Psoas muscle (tissue), 8 donors: ENCODE measurements at places on chromosomes 13 and 19. TPM values are rescaled to one million over a fixed set of nuclear protein-coding genes. Genes with fewer than 3 reads are reported as not detected.
A peak's percentile ranks its signal among the peaks of the same experiment; 100 is the strongest.

DNA sequence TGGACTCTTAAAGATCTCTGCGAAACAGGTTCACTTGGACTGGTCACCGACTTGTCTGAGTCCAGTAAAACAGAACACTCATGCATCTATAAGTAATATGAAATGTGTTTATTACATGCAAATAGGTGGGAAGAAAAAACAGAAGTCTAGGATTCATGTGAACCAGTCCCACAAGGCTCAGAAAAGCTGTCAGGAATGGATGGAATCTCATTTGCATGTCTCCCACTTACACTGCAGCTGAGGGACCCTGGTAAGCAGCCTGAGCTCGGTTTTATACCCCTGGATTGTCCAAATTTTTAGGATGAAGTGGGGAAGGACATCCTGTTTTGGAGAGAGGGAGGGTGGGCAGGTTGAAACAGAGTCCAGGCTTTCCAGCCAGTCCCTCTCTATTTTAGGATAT, 1545.1 kb upstream of the PCDH20 start:
- DNase-seq, result no peak

- DNase-seq, result no peak
Measured at GRCh38 chr13:112601371-112601770, 13.4 kb upstream of the TUBGCP3 start.

GRCh38 chr19:2219726-2220125, 16.4 kb downstream of the PLEKHJ1 start:
- no peak for DNase-seq

DNA sequence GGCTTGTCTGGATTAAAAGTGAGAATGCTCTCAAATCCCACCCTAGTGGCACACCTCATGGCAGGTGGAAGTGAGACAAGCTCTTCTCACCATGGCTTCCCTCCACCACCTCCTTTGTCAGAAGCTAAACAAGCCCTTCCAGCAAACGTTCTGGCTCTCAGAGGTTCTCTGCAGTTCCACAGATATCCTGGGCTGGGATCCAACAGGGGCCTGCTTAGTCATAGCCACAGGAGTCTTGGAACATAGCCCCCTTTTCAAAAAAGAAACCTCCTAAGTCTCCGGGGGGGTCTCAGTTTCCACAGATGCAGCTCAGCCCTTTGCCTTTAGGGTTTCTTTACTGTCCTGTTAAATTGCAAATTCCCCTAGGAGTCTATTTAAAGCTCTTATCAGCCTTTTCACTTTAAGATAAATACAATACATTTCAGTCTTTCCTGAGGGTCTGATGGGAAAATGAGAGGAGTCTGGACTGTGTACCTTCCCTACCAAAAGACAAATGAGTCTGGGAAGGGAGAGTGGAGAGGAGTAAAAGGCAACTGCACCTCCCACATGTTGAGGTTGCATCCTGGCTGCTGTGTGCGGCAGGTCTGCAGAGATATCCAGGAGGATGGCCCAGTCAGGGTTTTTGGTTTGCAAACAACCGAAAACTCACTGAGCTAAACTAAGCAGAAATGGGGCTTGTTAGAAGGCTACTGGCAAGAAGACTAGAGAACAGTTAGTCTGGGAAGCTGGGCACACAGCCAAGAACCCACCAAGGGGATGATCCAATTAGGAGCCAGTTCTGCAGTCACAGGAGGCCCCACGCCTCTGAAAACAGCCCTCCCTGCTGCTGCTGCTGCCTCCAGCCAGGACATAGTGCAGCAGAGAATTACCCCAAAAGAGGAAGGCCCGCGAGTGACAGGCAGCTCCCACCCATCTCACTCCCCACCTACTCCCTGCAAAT, 41.4 kb upstream of the SERP2 start:
- peak; percentile 55 for DNase-seq

DNA sequence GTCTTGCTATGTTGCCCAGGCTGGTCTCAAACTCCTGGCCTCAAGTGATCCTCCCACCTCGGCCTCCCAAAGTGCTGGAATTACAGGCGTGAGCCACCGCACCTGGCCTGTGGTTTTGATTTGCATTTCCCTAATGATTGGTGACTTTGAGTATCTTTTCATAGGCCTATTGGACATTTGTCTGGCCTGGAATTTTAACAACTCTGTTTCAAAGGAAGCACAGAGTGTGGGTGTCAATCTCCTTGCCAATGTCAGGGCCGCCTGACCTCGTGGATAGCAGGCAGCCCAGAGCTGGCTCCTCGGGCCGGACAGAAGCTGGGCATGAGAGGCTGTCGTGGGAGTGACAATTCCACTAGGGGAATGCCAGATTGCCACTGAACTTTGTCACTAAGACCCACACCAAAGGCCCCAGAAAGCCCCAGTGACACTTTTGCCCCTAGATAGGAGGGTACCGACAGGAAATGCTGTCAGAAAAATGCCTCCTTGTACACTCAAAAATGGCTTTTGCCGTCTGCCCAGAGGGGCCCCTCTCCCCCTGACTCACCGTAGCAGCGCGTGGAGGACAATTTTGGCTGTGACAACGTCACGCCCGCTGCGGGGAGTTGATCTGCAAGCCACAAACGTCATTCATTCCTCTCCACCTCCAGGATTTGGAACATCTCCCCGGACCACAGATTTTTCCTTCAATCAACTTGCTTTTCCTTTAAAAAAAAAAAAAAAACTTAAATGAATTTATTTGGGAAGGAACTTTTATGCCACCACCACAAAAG, 11.7 kb upstream of the ADGRE5 start:
- no peak for DNase-seq

DNA sequence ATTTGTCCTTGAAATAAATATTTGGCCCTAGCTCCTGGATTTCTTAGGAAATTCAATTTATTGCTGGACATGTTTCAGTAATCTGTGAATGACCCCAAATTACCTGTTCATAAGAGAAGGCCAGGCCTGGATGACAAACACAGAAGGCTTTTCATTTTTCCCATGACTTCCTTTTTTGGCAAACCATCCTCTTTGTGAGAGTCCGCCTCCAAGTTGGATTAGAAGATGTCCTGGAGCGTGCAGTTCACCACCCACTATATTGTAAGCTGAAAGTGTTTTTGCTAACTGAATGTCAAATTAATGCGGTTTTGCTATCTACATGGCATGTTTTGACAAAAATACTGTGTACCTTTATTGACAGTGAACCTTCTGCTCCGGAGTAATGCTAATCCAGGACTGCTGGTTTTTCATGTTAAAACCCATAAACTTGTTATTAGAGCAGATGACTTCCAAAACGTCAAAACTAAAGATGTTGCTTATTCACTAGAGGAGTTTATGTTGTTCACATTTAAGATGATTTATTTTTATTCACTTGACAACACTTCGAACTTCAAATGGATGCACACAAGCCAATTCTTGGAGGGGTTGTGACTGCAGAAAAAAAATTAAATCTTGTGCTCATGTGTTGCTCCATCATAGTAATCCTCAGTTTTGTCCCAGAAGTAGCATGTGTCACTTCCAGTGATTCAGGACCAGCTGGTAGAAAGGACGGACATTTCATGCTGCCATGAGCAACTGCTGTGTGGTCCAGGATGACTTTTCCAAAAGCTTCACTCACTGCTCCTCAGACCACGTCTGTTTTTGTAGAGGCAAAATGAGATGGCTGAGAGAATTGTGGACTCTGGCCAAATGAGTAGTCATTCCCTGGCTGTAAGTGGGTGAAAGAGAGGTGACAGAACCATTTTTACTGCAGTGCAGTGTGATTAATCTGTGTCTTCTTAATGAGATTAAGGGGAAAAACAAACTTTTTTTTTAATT, 71.0 kb downstream of the ITGBL1 start:
- no peak for DNase-seq

GRIN3B gene
- not detected for total RNA-seq

FLT1 gene
- total RNA-seq, result 38.6 TPM

CABP5 gene
- not detected for total RNA-seq

DNA sequence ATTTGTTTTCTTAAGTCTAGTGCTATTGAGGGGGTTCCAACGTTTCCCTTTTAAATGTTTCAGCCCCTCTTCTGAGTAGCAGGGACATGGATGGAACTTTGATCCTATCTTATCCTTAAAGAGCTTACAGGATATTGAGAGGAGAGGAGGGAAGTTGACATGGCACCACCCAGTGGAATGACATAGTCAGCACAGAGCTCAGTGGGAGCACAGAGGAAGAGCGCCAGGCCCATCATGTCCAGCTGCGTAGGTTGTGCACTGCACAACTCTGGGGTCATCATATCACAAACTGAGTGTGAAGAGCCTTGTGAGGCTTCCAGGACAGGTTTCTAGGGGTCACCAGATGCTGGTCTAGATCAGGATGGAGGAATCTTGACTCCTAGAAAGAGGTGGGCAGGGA, 4.6 kb upstream of the CDC42EP5 start:
- DNase-seq, result no peak

ZFR2 gene
- not detected for total RNA-seq

LGALS7B gene
- total RNA-seq, result not detected

MEDAG gene
- 9.6 TPM for total RNA-seq

DNA sequence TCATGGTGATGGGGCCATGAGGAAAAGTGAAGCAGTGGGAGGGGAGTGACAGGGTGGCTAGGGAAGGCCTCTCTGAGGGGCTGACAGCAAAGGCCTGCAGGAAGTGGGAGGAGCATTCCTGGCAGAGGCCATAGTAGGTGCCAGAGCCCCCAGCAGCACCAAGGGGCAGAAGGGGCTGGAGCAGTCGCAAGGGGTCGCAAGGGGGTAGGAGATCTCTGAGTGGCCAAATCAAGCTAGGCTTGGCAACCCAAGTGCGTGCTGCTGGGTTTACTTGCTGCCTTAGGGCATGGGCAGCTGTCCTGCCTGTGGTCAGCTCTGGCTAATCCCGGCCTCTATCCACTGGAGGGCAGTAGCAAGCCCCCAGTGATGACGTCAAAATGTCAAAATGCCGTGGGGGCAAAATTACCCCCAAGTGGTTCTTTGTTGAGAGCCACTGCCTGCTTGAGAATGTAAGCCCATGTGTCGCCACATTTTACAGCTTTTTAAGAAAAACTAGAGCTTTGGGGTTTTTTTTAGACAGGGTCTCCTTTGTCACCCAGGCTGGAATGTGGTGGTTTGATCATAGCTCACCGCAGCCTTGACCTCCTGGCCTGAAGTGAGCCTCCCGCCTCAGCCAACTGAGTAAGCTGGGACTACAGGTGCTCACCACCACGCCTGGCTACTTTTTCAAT, 11.8 kb downstream of the CCDC97 start:
- DNase-seq, result peak; percentile 73

DNA sequence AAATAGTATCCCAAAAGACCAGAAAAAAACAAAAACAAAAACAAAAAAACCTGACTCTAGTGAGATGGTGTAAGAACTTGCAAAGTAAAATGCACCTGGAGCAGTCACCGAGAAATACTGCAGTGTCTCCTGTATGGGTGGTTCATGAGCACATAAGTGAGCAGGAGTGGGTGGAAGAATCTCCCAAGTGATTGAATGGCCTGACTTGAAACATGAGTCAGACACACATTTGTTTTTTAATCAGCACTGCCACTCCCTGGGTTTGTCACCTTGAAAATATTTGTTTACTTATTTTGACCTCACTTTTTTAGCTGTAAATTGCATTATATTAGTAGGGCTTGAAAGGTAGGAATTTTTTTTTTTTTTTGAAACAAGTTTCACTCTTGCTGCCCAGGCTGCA, 2.0 kb downstream of the ZNF431 start:
- no peak for DNase-seq

GRCh38 chr13:20351281-20352022, 119.3 kb upstream of the GJB6 start:
- DNase-seq, result no peak

GRCh38 chr19:41541990-41542584, 33.9 kb upstream of the CEACAM21 start:
- no peak for DNase-seq

DNA sequence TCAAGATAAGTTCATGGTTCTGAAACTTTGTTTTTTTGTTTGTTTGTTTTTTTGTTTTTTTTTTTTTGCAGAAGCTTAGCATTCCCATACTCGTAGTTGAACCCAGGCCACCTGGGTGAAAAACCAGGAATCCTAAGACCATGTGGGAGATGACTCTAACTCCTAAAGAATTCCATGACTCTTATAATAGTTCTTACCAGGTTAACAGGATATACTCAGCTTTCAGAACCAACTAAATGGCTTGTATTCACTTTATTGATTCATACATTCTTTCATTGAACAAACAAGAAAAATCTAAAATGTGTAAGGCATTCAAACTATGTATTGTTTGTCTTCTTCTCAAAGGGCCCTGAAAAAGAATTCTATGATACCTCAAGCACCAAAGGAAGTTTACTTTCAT, 40.5 kb upstream of the KLF5 start:
- DNase-seq, result no peak

DNA sequence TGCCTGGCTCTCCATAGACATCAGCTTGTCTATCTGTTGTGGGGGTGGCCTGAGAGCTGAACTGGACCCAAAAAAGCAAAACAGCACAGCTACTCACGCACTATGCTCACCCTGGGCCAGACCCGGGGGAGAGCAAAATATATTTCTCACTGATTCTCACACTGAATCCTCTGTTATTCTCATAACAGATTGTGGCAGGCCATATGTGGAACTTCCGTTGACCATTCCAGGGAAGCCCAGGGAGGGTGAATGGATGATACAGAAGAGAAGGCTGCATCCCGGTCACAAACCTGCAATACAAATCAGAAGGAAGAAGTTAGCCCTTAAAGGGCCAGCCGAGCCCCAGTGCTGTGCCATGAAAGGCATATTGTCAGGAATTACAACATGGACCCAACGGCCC, 362.5 kb downstream of the ZNF536 start:
- no peak for DNase-seq

- DNase-seq, result no peak
Measured at GRCh38 chr13:28716511-28716910, 2.3 kb downstream of the SLC46A3 start.
